ENCODE measurements at places on chromosomes 2 and 18.

DNA sequence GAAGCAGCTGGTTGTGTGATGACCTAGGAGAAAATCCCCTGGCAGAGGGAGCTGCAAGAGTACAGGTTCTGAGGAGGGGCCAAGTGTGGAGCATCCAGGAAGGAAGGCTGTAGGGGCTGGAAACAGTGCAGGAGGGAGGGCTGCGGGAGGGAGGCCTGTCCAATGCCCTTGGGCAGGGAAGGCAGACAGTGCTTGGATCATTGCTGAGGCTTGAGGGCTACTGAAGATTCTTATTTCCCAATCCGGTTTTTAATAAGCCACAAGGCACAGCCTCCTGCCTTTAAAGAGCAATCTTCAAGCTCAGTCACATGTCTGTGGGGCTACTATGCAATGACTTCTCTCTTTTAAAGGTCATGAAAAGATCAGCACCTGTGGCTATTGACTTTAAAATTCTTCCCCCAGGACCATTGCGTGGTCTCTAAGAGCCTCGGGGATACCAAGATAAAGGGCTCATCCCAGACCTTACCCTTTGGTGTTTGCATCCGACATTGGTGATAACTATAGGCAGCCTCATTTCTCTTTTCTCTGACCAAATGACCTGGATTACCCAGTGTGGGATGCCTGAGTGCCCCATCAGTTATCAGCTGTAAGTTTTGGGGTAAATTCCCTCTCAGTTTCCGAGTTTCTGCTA is 149.6 kb downstream of the DOCK10 start:
- no peak for DNase-seq

DNA sequence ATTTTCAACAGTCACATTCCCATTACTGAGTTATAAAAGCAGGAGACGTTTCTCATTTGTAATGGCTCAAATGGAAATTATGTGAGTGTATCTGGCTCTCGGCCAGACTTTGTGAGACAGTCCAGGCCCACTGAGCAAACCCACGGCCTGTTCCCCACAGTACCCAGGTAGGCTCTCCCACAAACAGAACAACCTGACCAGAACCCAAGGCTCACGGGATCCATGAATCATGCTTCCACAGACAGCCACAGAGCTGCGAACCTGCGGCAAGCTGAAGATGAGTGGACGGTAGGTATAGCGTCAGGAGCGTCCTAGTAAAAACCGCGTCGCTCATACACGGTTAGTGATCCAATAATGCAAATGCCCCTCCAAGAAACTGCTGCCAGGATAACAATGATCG is 34.2 kb downstream of the NDUFA10 start:
- DNase-seq: no peak

DNA sequence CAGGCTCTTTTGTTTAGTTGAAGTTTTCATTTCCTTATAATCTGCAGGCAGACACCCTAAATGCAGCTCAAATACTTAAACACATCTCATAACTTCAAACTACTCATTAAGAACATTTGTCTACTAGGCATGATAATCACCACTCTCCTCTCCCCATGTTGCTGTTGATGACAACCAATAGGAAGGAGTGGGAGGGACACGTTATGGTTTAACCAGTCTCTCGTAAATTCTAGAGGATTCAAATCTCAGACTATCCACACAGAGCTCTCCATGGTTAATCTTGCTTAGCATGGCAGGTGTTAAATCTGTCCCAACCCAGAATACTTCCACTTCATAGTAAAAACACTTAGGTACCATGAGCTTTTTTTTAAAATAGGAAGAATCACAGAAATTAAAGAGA is 127.4 kb upstream of the AQP4 start:
- DNase-seq: no peak

- DNase-seq: no peak
Observed at GRCh38 chr2:119544939-119545475, 758 bp downstream of the CFAP221 start.

DNA sequence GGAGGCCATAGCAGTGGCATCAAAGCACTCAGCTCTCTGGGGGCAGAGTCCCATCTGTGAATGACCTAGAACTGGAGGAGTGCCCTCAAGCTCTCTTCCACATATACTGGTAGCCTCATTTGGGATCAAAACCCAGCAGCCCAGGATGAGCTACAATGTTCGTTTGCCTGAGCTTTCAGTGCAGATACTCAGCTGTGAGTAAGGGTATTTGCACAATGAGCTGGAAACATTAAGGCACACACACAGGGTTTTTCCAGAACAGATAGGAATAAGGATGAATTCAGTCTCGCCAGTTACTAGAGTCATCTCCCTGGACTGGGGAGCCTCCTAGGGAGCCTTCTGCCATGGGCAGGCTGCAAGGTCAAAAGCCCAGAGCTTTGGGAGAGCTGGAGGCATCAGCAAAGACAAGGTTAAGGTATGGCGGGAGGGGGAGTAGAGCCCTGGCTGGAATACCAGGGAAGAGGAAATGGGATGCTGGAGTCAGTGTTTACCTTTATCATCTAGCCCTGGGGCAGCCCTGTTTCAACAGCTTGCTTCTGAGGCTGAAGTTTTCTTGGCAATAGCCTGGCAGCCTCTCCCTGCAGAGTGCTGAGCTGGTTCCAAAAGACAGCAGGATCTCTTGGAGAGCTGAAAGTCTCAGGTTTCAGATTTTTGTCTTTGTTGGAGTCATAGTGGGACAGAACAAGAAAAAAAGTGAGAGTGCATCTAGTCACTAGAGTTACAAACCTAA is 187.7 kb downstream of the LOXHD1 start:
- no peak for DNase-seq

DNA sequence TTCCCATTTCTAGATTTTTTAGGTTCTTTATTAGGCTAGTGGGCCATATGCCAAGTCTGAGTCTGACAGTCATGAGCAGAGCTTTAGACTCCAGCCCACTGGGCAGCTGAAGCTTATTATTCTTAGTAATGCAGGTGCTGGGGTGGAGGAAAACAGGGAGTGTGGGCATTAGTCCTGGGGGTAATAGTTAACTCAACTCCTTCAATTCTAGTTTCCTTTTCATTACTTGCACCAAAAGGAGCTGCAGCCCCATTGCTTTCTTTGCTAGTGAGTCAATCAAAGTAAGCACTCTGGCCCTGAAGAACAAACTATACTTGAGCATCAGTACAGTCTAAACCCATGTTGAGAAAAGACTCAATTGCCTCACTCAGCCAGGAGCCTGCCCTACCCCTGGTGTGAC is 35.5 kb downstream of the ICOS start:
- DNase-seq: no peak

DNA sequence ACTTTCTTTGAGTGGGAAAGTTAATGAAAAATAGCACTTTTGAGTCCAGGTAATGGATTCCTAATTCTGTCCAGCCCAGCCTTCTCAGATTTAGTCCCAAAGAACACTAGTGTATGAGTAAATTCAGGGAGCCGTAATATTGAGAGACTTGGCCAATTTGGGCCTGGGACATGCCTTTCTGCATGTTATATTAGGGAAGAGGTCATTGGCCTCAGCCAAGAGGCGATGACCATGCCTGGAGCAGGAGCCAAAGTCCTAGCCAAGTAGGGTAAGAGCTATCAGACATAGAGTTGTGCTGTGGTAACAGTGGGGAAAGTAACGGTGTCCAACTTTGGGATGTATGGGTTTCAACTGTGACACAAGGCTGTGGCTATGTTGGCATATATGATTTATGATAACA is 336.5 kb upstream of the ZNF804A start:
- no peak for DNase-seq

DNA sequence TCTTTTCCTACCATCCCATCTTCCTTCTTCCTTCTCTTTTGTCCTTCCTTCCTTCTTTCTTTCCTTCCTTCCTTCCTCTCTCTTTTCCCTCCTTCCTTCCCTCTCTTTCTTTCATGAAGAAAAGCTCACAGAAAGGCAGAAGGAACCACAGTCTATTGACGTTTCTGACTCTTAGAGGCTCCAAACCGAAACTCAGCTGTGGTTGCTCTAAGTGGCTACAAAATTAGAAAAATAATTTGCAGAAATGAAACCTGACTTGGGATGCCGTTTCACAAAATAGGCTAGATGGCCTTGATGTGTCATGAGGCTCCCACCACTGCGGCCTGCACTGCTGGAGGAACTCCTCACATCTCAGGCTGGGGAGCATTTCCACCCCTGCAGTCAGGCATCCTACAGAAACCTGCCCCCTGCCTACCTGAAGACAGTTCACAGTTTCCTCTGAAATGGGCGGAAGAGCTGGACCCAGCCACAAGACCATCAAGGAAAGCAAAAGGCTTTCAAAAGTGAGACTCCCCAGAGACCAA is 165.6 kb downstream of the SMAD7 start:
- no peak for DNase-seq

GRCh38 chr2:141458351-141458750 is 672.5 kb downstream of the LRP1B start:
- DNase-seq: no peak

Data from GOT3 (cell line).